ENCODE measurements at places on chromosomes 13 and 19.

GRCh38 chr19:31232180-31232579, 117.1 kb downstream of the TSHZ3 start:
- no peak for DNase-seq

DNA sequence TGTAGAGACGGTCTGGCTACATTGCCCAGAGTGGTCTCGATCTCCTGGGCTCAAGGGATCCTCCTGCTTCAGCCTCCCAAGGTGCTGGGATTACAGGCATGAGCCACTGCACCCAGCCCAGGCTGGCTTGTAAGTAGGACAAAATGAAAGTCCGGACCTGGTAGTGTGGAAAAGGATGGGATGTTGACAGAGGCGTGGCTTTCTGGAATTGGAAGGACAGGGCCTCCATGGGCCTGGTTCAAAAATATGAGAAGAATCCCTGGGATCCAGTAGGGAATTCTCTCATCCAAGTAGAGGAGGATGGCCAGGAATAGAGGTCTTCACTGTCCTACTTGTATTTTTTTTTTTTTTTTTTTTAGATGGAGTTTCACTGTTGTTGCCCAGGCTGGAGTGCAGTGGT, 64.9 kb downstream of the TRPM4 start:
- DNase-seq, result no peak

DNA sequence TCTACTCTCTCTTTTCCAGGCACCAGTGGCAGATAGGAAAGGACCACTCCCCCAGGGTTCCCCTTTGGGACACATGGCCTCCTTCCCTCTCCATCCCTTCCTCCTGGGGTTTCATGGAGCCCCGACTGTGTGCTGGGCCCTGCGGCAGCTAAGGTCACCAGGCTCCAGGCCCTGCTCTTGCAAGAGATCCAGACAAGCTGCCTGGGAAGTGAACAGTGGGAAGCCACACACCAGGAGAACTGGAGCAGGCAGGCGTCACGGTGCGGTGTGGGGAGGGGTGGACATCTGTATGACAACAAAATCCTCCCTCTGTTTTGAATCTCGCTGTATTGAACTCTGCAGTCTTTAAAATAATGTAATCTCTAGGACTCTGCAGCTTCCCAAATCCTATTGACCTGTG, 330.1 kb downstream of the UQCRFS1 start:
- no peak for DNase-seq

- DNase-seq, result no peak
These were observed 46.6 kb downstream of the PIN1 start for GRCh38 chr19:9881720-9882119.

GRCh38 chr13:98393873-98394272, 183.0 kb downstream of the STK24 start:
- DNase-seq, result no peak

Measured in stimulated activated CD8-positive, alpha-beta memory T cell treated with anti-CD3 and anti-CD28 coated beads, Interleukin-2, amount 100 ng/mL, for 1 hour (primary cell).